ENCODE measurements at places on chromosomes 5 and 9.

DNA sequence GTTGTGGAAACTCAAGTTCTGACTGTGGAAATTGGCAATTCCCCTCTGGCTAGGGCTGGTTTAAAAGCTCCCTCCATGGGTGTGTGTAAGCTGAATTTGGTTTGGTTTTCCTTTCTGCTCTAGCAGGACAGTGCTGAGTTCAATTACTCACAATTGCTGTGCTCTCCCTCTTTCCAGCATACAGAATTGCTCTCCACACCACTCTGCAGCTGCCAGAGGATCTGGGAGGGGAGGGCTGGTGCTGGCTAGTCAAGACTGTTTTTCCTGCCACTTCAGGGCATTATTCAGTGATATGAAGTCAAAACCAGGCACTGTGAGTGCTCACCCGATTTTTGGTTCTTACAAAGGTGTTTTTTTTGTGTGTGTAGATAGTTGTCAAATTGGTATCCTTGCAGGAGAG is 336.9 kb upstream of the SLC24A2 start:
- DNase-seq = no peak

GRCh38 chr9:122401896-122402295 is 31.1 kb downstream of the PTGS1 start:
- DNase-seq = no peak

DNA sequence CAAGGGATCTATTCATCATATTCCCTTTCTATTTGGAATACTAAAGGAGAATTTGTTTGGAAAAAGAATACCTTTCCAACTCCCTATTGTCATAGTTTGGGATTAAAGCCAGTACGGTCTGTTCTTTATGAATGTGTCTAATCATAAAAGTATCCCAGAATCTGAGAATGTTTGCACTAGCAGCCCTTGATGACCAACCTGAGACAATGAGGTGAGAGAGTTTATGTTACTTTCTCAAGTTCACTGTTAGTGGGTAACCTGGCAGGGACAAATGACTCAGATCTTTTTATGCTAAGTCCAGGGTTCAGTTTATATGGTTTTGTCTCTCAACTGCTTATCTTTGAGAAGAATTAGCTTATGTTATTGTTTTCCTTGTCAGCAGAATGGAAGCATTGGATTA is 25.3 kb upstream of the TLR4 start:
- DNase-seq = no peak

DNA sequence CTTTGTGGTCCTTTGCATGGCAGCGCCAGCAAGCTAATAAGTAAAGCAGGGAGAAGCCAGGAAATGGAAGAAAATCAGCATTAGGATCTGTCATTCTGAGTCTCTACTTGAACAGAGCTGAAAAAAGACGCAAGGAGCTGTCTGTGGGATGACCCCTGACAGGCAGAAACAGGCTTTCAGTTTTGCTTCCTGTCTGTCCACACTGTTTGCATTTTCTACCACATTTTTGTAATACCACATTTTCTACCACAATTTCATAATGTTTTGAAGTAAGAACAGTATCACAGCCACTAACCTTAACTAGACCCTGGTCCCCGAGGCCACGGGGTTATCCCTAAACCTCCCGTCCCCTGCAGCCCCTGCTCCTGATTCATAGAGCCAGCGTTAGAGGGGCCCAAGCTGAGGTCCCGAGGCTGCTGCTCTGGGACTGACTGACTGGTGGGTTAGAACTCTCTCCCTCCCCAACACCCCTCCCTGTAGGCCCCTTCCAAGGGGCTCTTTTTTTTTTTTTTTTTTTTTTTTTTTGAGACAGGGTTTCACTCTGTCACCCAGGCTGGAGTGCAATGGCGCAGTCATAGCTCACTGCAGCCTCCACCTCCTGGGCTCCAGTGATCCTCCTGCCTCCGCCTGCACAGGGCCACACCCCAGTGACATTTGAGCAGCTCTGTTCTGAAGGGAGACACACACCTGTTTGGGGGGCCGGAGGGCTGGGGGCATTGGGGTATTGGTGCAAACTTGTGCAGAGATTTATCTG is 4.0 kb upstream of the CLIC3 start:
- no peak for DNase-seq

GRCh38 chr5:154395407-154396106 is 50.2 kb upstream of the SAP30L start:
- no peak for DNase-seq
